Activated CD4-positive, alpha-beta T cell treated with anti-CD3 and anti-CD28 coated beads for 48 hours (primary cell): ENCODE measurements at places on chromosomes 3 and 15.

GRCh38 chr3:112646623-112647022 lies 5.7 kb upstream of the CCDC80 start:
- no peak for DNase-seq

- DNase-seq: no peak
Measured at GRCh38 chr15:68349151-68349550, 71.6 kb downstream of the FEM1B start.

- DNase-seq: no peak
Measured at GRCh38 chr3:42499478-42499871, 3.0 kb upstream of the VIPR1 start.

- DNase-seq: no peak
Measured at GRCh38 chr15:62791694-62792093, 250.9 kb upstream of the TPM1 start.

DNA sequence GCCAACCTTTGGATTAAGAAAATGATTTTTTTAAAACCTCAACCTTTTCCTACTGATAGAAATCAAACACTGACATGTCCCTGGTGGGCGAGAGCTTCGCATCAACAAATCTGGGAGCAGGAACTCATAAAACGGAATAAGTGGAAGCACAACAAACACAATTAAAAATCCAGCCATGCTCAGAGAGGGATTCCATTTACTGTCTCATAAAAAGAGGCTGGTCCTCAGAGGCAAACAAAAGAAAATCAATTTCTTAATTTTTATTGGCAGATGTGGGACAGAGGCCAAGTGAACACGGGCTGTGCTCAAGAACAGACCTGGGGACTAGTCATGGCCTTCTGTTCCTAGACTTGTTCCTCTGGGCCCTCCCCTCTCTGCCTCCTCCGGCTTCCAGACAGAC lies 214.5 kb downstream of the NTRK3 start:
- no peak for DNase-seq

GRCh38 chr3:172059532-172059931 lies 20.2 kb downstream of the FNDC3B start:
- no peak for DNase-seq

- DNase-seq: no peak
Measured at GRCh38 chr15:34282384-34282783, 55.2 kb downstream of the SLC12A6 start.

GRCh38 chr3:142237891-142238290 lies 12.5 kb upstream of the GK5 start:
- no peak for DNase-seq

GRCh38 chr15:27864719-27865118 lies 234.4 kb downstream of the OCA2 start:
- no peak for DNase-seq

DNA sequence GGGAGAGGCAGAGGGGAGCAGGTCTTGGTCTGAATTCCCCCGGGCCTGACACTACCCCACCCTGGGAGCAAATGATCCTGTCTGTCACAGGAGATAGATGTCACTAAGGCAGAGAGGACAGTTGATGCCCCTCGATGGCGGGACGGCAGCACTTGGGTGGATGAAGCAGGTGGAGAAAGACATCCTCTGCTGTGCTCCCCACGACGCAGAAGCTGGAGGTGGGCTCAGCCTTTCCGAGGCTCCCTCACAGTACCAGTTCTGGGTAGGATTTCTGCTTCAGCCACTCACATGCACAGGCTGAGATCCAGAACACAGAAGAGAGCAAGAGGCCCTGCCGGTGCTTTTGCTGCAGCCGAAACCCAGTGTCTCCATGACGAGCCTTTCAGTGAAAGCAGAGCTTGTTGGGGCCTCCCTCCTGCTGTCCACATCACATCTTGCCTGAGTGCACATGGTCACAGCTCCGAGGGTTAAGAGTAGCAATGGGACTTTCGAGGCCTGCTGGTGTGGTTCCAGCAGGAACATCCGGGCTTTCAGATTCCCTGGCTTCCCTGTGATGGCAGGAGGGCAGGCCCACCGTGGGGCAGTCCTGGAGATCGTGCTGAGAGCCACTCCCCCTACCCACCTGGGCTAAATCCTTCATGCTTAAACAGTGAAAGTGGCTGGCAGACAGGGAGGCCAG lies 107.3 kb upstream of the PRR20G start:
- no peak for DNase-seq

- no peak for DNase-seq
Measured at GRCh38 chr3:119663885-119664284, 3.5 kb upstream of the POPDC2 start.

- no peak for DNase-seq
Measured at GRCh38 chr3:81592101-81592500, 169.3 kb downstream of the GBE1 start.

GRCh38 chr15:35717721-35718120 lies 171.8 kb upstream of the DPH6 start:
- DNase-seq: no peak

- no peak for DNase-seq
Measured at GRCh38 chr3:155949453-155950217, 79.2 kb downstream of the GMPS start.

DNA sequence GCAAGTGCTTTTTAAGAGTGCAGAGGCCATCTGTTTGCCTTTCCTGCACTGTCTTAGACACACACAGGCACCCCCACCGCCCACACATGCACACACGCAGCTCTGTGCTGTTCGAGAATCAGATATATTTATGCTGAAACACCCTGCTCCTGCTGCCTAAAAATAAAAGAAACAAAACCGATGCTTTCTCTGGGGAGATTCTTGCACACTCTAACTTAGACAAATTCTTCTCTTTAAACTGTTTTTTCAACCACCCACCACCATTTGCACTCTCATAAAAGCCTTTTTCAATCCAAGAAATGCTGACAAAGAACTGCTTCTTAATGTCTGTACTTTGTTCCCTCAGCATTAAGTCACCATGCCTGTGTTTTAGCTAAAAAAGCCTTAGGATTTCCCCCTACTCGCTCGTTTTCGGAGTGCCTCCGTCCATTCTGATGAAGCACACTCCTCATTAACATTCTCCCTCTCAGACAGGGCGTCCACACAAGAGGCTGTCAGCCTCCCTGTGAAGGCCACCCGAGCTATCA lies 26.2 kb downstream of the SLC12A8 start:
- peak; percentile 33 for DNase-seq

GRCh38 chr15:40075298-40076044 lies 33.2 kb downstream of the BMF start:
- no peak for DNase-seq

GRCh38 chr15:45363334-45363733 lies 15.0 kb downstream of the GATM start:
- DNase-seq: no peak

DNA sequence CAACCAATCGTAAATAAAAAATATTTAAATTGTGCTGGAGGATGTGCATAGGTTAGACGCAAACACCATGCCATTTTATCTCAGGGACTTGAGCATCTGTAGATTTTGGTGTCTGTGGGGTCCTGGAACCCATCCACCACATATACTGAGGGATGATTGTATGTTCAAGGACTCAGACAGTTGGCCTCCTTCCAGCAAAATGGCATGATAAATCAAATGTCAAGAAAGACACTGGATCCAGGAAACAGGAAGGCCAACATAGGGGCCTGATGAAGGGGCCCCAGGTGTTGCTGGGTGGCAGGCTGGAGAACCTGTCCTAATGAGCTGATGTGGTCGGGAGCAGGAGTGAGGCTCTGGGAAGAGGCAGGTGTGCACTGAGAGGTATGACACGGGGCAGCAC lies 289.5 kb downstream of the GABRG3 start:
- no peak for DNase-seq

DNA sequence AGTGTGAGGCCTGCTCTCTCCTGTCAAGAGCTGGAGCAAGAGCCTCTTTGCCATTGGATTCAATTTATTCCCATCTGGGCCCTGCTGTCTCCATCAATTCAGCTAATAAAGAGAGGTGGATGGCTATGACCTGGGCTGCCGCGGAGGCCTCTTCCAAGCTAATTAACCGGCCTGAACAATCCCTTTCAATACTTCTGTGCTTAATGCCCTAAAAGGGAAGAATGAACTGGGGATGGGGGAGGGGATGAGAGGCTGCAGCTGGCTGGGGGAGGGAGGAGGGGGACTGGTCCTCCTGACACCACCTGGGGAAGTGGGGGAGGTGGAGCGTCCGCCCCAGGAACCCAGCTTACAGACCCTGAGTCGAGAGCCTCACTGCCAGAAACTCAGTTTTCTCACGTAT lies 33.4 kb upstream of the PRR23E start:
- no peak for DNase-seq

DNA sequence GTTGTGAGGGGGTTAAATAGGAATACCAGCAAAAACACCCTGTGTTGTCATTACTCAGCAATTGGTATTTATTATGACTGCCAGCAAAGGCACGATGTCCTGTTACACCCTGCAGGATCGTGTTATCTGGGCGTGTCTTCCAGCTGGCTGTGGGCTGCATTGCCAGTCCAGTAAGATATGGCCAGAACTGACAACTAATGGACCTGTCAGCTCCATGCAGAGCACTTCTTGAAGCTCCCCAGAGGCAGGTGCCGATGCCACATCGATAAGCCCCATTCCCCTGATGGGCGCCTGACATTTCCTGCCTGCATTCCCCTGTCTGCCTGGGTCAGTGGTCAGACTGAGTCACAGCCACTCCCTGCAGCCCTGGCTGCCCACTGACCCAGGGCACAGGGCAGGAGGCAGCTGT lies 79.7 kb upstream of the RASGRF1 start:
- DNase-seq: no peak

- DNase-seq: no peak
Measured at GRCh38 chr15:66042624-66043023, 173.3 kb downstream of the RAB11A start.

DNA sequence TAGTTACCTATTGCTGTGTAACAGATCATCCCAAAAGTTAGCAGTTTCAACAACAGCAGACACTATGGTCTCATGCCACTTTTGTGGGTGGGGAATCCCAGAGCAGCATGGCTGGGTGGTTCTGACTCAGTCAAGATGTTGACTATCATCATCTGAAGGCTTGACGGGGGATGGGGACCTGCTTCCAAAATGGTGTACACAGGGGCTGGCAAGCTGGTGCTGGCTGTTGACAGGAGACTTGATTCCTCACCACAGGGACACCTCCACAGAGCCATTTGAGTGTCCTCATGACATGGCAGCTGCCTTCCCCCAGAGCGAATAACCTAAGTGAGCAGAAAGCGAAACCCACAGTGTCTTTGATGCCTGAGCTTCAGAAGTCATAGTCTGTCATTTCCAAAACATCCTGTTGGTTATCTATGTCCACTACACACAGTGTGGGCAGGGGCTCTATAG lies 19.1 kb downstream of the DNAJB8 start:
- DNase-seq: peak; percentile 88

- DNase-seq: no peak
Measured at GRCh38 chr15:46848704-46849103, 868.6 kb upstream of the SEMA6D start.

GRCh38 chr3:80682235-80682634 lies 914.4 kb upstream of the ROBO1 start:
- no peak for DNase-seq

DNA sequence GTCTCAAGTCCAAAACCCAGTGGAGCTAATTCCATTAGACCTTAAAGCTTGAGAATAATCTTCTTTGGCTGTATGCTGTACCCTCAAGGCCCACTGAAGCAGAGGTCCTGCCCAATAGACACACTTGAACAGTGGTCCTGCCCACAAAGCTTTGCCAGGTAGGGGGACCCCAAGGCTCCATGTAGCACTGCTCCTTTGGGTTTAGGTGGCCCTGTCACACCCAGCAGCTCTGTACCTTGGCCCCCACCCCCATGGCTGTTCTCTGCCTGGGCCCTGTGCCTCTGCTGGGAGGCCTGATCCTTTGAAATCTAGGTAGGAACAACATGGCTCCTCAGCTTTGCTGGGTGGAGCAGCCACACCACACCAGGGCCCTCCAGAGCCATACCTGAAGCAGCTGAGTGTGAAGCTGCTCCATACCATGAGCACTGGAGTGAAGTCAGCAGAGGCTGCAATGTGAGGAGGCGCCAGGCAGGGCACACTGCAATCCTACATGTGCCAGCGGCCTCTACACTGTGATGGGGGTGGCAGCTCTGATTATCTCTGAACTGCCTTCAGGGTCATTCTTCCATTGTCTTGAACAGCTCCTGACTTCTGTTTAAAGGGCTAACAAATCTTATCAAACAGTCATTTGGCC lies 188.0 kb upstream of the CCDC54 start:
- no peak for DNase-seq

DNA sequence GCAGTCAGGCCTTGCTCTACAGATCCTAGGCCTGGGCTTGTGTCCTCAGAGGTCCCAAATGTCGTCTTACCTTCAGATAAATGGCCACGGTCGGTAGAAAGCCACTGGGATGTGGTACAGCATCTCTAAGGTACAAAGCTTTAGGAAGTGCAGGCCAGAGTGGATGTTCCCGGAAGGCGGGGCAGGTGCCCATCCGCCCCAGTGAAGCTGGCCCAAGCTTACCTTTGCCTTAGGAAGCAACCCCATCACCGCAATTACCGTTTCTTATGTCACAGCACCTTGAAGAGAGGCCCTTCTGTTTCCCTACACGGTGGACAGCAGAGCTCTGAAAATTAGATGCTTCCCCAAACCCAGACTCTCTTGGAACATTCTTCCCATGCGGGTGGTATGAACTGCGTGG lies 240.1 kb upstream of the LYSMD4 start:
- no peak for DNase-seq

GRCh38 chr3:148625991-148626390 lies 71.7 kb upstream of the AGTR1 start:
- no peak for DNase-seq

GRCh38 chr3:64316971-64317370 lies 91.7 kb upstream of the PRICKLE2 start:
- DNase-seq: no peak

DNA sequence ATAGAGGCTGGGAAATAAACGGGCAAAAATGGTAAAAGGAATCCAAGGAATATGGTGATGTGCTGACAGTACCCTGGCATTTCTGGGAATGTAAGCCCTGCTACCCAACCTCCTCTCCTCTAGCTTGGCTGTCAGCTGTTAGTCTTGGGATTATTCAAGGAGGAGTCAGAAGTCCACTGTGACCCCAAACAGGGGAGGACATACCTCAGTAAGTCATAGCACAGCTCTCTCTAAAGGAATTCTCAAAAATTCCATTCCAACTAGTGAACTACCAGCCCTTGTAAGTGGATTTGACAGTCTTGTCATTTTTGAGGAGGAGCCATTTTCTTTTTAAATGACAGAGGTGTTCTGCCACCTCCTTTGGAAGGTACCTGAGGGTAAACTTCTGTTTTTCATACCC lies 207.5 kb downstream of the PDCD6IP start:
- no peak for DNase-seq

DNA sequence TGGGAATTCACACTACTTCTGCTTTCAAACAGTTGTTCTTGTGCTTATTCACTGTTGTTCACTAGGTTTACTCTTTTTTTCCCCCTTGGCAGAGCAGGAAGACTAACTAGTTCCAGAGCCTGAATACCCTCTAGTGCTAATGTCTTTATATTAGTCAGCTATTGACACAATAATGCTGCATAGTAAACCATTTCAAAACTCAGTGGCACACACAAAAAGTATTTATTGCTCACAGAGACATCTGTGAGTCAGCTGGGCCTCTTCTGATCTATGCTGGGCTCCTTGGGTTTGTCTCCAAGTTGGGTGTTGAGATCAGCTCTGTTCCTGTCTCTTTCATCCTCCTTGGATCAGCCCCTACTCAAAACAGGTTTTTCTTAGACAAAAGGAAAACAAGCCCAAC lies 51.1 kb downstream of the RSRC1 start:
- DNase-seq: no peak
